A549 (cell line): ENCODE measurements at places on chromosomes 13 and 19. TPM values are rescaled to one million over a fixed set of nuclear protein-coding genes. Genes with fewer than 3 reads are reported as not detected.

GRCh38 chr13:113604186-113604585, 19.6 kb downstream of the TFDP1 start:
- DNase-seq, result no peak

- no peak for DNase-seq
These were observed 48.5 kb downstream of the GAS6 start for GRCh38 chr13:113815151-113816058.

GRCh38 chr13:46572752-46573431, 19.9 kb downstream of the LRCH1 start:
- DNase-seq, result no peak

DNA sequence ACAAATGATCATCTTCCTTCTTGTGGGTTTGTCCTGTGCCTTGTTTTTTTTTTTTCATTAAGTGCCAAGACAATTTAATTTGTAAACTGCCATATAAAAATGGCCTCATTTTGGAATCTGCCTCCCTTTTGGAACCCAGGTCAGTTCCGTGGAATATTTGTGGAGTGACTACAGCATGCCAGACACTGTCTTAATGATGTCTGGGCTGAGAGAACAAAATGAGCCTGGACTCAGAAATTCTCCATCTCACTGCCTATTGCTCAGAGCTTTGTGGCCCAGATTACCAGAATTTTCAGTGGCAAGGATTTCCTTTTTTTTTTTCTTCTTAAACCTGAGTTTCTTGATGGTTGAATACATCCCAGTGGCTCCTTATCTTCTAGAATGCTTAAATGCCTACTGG, 340.6 kb downstream of the ENOX1 start:
- DNase-seq, result no peak

Gene SYDE1
- 7.7 to 10.3 TPM (median 8.8 TPM) in 3 replicates for polyA plus RNA-seq
